Amniotic stem cell (primary cell): ENCODE measurements at places on chromosomes 16 and 17.

- no peak for DNase-seq
These were observed at the start of gene ITGB4 for GRCh38 chr17:75720656-75721462. Gene ITGB4 (plus strand): TSS chr17:75721459. CDS start chr17:75724704, 3,245 bp downstream.

GRCh38 chr16:272633-273546, 2.9 kb downstream of the RGS11 start:
- DNase-seq, result no peak

GRCh38 chr17:45863857-45864654, 19.4 kb downstream of the SPPL2C start:
- DNase-seq, result no peak

GRCh38 chr16:30813821-30814189, 26.8 kb upstream of the ZNF629 start:
- DNase-seq, result no peak

DNA sequence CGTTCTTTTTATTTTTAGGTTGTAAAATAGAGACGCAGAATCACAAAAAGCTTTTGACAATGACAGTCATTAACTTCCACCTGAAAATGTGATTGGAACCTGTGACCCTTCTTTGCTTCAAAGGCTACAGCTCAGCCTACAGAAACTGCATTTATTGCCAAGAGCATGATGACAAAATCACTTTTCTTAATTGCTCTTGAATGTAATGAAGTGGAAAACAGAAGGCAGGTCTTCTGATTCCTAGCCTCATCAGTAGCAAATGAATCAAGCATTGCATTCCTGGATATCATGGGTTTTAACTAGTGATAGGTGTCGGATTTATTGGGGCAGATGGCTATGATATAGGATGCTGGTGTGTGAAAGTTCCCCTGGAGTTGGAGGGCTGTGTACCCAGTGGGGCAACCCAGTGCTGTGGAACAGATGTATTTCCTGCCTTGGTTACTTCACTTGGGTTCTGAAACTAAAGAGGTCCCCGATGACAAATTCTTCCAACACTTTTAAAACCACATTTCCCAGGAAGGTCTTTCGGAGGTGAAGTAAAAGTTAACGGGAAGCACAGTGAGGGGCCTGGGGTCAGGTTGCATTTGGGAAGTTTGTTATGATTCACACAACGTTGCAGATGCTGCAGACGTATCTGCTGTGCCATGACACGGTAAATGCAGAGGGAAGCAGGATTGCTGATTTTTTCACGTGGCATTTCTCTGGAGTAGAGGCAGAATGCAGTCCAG, 127.5 kb downstream of the HS3ST3A1 start:
- DNase-seq, result no peak

- peak; percentile 51 for DNase-seq
These were observed at the start of gene ZFHX3 for GRCh38 chr16:73047536-73048291. Gene ZFHX3 (minus strand): TSS chr16:73048128. CDS start chr16:72960145, 87,983 bp downstream.

DNA sequence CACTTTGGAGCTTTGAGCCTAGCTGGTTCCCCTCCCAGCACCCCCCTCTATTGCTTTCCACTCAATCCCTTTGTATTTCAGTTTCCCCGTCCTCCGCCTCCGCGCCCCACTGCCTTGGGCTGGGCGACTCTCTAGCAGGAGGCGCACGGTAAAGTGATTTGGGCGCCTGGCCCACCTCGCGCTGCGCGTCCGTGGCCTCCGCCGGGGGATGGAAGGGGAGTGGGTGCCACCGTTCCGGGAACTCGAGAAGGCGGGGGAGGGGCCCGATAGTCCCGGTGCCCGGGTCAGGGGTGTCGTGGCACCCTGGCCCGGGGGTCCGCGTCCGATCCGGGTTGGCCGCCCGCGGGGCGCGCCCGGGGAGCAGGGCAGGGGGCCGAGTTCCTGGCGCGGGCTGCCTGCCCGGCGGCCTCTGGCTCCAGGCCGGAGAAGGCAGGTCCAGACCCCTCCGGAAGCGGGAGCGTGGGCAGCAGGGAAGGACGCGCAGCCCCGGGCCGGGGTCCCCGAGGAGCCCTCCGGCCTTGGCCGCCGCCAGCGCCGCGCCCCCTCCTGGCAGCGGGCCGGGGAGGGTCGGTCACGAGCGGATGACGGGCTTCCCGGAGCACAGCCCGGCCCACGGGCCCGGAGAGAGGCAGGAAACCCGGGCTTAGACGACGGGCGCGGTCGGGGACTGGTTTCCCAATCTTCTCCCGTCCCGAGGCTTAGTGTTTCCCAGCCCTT, 15.8 kb downstream of the MEOX1 start:
- DNase-seq, result no peak

GRCh38 chr16:69482410-69482991, 58.1 kb downstream of the CYB5B start:
- no peak for DNase-seq

DNA sequence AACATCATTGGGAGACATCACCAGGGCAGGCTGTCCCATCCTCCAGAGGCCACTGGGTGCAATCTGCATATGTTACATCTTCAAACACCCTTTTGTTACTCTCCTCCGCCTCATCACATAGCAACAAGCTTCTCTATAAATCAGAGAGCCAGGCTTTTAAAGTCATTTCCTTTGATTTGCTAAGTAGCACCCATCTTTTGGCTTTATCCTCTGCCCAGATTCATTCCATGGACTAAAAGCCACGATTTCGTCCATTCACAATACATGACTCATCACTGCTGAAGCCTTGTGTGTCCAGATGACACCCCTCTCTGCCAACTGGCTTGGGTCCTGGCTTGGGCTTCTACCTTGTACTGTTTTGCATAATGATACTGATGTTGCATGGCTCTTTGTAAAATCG, 2.0 kb upstream of the KRT38 start:
- DNase-seq, result no peak

GRCh38 chr16:89615596-89616090, 2.2 kb downstream of the DPEP1 start:
- no peak for DNase-seq

DNA sequence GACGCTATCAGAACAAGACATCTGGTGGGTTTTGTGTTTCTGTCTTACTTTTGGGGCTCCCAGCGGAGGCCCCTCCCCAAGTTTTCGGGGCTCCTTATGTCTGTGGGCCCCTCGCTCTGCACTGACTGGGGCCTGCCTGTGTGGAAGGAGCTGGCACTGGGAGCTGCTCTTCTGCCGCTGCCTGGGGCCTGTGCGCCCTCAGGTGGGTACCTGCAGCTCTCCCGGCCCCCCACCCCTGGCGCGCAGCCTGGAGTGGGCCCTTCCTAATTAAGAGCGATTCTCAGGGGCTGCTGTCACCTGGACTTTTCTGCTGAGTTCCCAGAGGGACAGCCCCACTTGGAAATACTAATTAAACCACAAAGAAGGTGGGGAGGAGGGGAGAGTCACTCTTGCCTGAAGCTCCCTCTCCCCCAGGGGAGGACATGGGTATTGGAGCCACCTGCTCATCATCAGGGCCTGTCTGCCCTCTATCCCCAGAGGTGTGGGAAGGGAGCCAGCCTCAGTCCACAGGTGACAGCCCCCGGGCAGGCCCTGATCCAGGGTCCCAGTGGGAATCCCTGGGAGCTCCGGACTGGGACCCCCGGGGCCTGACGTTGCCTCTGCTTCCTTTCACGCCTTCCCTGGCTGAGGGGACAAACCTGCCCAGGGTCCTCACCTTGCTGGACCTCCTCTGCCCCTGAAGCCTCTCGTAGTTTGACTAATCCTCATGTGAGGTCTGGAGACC, 36.5 kb downstream of the GSE1 start:
- no peak for DNase-seq

DNA sequence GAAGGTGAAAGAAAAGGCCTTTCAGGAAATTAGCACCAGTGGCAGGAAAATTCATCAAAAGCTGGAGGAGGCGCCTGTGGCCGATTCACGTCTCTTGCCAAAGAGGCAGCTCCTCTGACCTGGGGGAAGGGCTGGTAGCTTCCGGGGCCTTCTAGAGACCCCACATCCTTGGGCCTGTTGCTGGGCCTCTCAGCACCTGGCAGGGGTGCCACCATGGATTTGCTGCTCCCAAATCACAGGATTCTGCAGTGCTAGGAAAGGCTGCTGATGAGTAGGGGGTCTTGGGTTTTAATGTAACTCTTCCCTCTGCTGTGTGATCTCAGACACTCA, 11.6 kb upstream of the CBFB start:
- no peak for DNase-seq

- DNase-seq, result no peak
These were observed 169.3 kb downstream of the RBFOX3 start for GRCh38 chr17:79441356-79442160.

DNA sequence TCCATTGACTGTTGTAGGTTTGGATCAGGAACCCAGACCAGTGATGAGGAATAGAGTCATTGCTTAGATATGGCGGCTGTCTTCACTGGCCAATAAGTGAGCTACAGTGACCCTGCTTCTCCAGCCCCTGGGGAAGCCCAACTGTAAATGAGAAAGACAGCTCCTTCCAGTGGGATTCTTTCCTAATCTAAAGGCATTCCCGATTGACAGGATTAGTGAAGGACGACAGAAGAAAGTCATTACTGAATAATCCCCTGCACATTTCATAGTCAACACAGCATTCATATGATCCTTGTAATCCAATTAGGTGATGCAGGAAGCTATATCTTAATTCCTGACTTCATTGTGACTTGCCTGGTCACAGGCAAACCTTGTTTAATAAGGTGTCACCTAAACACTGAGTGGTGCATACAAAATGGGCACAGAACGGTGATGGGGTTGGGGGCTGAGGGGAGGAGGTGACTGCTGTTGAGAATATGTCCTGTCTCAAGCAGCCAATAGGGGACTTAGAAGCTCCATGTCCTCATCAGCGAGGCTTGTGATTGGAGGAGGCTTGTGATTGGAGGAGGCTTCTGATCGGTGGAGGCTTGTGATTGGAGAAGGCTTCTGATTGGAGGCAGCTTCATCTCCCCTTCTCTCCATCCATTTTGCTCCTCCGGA, 242.6 kb downstream of the XYLT1 start:
- DNase-seq, result no peak

DNA sequence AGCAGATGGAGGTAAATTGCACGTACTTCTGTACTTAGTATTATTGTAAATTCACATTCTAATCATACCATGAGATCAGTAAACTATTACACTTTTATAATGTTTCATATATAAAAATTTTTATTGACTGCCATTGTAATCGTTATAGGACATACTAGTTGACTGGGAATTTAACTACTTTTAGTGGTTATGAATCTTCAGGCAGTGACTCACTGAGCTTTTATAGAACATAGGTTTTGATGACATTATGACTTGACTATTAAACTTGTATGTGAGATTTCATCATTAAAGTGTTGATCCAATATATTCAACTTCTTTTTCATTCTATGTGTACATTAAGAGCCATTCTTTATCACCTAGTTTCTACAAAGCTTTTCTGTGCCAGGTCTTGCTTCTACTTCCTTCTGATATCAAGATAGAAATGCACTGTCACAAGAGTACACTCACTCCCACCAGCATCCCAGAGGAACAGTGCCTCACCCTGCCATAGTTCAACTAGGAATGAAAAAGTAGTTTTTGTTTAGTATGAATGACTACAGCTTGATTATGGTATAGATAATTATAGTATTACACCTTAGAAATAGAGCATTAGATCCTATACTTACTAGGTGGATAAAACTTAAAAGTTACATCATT, 142.4 kb upstream of the RBL2 start:
- no peak for DNase-seq
